ENCODE measurements at places on chromosomes 5 and 9. TPM values are rescaled to one million over a fixed set of nuclear protein-coding genes. Genes with fewer than 3 reads are reported as not detected.

Gene SPINK4
- not detected for total RNA-seq

Gene SURF2
- 15.2 TPM for total RNA-seq

DNA sequence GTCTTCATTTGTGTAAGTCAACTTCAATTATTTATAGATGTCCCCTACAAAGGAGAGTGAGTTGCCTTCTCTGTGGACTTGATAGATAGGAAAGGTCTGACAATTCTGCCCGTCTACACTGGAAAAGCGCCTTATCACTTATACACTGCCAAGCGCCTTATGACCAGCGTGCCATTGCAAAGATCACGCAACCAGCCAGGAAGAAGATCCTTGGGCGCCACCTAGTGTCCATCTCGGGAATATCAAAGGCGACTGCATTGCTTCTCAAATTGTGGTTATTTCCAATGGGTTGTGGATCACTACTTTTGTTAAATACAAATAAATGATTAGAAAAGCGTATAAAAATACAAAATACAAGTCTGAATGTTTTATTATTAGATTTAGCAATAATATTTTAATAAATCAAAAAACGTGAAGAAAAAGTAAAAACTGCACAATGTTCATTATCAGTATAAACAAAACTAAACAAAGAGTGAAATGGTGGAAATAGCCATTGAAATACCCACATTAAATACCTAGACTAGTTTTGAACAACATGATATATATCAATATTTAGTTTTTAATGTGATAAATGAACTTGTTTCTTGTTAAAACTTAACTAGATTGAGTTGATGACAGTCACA, 27.8 kb downstream of the SUB1 start:
- H3K27ac ChIP-seq = no peak overlapping the region
- peaks cover 13% of the 10 kb centered on the region for H3K4me1 ChIP-seq
- H3K36me3 ChIP-seq = no peaks in the 10 kb centered on the region
- peak; percentile 84 for DNase-seq

DNA sequence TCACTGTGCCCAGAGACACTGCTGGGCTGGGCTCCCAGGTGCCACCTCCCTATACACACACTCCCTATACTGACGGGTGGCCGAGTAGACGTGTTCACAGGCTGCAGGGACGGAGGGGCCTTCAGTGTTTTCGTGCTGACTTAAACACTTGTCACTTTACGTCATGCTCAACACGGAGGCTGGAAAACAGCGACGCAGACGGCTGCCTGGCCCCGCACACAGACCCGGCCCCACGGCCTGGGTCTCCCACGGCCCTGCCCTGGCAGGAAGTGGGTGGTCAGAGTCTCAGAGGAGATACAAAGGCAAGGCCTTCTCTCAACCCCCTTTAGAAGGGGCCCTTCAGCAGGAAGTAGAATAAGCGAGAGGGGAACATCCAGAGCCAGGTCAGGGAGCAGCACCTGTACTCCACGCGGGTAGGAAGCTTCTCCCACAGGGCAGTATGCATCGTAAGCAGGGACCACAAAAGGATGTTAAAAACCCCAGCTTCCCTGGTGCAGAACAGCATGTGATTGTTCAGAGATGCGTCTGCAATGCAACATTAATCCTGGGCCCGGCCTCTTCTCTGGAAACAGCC, 11.9 kb upstream of the TBC1D9B start:
- no peaks in the 10 kb centered on the region for H3K36me3 ChIP-seq
- no peak overlapping the region for H3K27ac ChIP-seq
- H3K27me3 ChIP-seq = no peaks in the 10 kb centered on the region
- no peak overlapping the region for H3K4me3 ChIP-seq
- peaks cover 3% of the 10 kb centered on the region for H3K4me1 ChIP-seq

Measured in lower lobe of right lung (tissue), 2 donors.